Esophagus squamous epithelium (tissue), 5 donors: ENCODE measurements at places on chromosomes 1 and 21. TPM values are rescaled to one million over a fixed set of nuclear protein-coding genes. Genes with fewer than 3 reads are reported as not detected.

ZNF670 gene
- total RNA-seq, result 4.0 TPM

DNA sequence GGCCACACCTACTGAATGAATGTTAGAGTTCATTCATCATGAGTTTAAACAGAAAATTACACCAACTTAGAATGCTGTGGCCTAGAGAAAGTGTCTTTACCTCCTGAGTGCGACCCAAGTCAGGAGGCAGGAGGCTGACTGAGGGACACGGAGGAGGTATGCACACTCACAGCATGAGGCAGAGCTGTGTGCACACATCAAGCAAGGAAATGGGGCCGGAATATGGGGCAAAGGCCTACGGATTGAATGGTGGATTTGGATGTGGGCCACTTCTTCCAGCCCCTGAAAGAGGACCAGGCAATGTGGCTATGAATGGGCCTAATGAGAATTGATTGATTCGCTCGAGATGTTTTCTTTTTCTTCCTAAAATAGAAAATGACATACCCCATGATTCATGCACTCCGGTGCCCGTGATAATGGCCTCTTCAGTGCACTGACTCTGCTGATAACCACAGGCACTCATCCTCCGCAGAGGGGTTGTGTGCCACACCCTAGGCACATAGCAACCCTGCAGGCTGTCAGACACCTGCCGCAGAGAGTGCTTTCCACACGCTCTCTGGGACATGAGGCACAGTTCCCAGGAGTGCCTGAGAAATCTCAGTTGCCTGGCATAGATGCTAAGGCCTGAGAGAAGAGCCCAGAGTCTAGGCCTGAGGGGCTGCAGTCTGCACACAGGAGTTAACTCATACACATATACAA lies 155.5 kb downstream of the GLUL start:
- no peaks in the 10 kb centered on the region for H3K27me3 ChIP-seq
- peaks cover 6% of the 10 kb centered on the region for H3K4me1 ChIP-seq
- no peak for DNase-seq
- no peak overlapping the region for H3K27ac ChIP-seq
- H3K4me3 ChIP-seq, result no peak overlapping the region

EFNA3 gene
- total RNA-seq, result 21.4 TPM

DNA sequence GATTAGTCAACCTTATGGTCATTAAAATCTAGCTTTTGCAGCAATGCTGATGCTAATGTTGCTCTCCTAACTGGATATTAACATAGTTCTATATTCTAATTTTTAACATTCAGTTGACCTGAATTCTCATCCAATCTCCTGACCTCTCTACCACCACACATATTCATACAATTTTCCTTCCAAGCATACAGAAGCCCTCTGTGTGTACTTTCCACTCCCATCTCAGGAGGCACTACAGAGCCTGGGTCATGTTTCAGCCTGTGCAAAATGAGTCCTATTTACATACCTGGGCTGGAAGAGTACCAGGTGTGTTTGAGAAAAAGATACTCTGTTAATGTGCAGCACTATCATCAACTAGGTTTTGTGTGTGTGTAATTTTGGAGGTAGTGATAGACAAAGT lies 486.3 kb downstream of the NEGR1 start:
- no peaks in the 10 kb centered on the region for H3K36me3 ChIP-seq
- DNase-seq, result no peak
- no peak overlapping the region for H3K4me3 ChIP-seq
- no peaks in the 10 kb centered on the region for H3K4me1 ChIP-seq

DNA sequence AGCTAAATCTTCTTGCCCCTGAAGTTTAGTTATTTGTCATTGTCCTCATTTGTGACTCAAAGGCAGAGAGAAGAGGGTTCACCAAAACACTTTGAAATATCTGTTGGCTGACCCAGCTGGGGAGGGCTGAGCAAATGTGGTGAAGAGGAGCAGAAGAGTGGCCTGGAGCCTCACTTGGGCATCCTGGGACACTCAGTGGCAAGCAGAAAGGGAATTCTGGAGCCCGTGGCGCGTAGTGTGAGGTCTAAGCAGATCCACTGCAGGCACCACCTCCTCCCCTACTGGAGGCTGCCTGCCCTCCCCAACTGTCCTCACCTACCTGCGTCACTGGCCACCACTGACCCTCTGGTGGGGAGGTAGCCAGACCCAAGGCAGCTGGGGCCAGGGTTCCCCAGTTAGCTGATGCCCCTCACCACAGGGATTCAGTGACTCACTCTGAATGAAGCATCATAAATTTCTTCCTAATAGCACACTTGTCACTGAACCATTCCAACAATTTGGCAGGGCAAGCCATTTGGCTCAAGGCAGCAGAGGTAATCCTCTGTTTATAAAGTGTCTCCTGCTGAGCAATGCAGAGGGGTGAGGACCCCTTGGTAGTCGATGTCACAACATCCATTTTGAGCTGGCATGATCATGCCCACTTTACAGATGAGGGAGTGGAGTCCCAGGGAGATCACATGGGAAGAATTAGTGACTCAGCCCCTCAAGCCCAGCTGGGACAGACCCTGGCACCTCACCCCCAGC lies 80.3 kb downstream of the NENF start:
- H3K4me3 ChIP-seq, result no peak overlapping the region
- no peaks in the 10 kb centered on the region for H3K4me1 ChIP-seq

DNA sequence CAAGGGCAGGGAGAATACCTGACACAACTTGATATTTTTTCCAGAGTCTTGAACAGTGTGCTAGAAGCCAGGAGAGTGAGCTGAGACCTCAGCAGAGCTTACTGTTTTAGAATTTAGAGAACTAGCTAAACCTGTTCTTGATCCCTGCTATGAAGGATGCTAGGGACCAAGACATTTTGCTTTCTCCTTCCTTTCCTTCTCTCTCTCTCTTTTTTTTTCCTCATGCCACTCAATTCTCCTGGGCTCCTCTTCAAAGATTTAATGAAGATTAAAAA lies 99.0 kb downstream of the NGF start:
- no peak overlapping the region for H3K4me3 ChIP-seq
- DNase-seq, result no peak
- no peaks in the 10 kb centered on the region for H3K4me1 ChIP-seq
- no peaks in the 10 kb centered on the region for H3K36me3 ChIP-seq
- H3K27me3 ChIP-seq, result no peaks in the 10 kb centered on the region

MYBPH gene
- total RNA-seq, result not detected

B3GALT2 gene
- 1.5 TPM for total RNA-seq

NFASC gene
- 9.3 TPM for total RNA-seq

ZNF684 gene
- total RNA-seq, result 2.1 TPM

DNA sequence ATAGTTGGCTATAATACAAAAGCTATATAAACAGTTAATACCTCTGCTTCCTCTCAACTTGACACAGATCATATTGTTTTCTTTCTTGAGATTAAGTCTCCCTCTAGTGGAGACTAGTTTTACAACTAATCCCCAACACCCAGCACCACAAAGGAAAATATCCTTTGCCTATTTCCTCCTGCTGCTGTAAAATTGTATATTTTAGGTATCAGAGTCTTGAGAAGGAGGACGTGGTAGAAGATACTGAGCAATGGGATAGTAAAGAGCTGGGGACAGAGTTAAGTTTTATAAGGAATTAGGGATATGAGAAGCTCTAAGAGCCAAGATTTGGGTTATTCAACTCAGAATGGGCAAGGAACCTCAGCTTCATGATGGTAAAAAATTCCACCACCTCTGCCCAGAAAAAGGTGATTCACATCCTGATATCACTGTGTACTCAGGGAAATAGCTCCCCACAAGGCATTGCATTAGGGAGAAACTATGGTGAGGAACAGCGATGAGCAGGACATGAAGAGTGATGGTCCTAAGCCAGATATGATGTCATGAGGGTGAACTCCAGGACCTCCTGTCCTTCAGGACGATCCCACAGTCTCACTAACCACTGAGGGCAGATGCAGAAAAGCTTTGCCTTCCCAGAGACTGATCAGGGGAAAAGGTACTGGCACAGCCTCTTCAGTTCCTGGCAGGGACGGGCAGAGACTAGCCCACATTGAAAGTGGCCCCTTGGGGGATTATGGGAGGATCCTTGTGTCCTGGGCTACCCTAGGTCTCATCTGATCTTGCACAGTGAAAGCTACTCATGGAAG lies 14.7 kb upstream of the CFAP126 start:
- no peak for DNase-seq
- H3K27ac ChIP-seq, result peak overlapping the region; percentile 12
- H3K36me3 ChIP-seq, result no peaks in the 10 kb centered on the region
- H3K4me1 ChIP-seq, result peaks cover 9% of the 10 kb centered on the region
- H3K27me3 ChIP-seq, result no peaks in the 10 kb centered on the region

PLA2G2C gene
- not detected for total RNA-seq

- H3K36me3 ChIP-seq, result no peaks in the 10 kb centered on the region
- no peak overlapping the region for H3K4me3 ChIP-seq
- H3K27me3 ChIP-seq, result no peaks in the 10 kb centered on the region
Measured at GRCh38 chr1:207861442-207862177, 49.3 kb downstream of the CD34 start.

CXADR gene
- 41.2 TPM for total RNA-seq

GRCh38 chr1:96361271-96361856 lies 360.2 kb upstream of the PTBP2 start:
- no peaks in the 10 kb centered on the region for H3K4me1 ChIP-seq
- no peak overlapping the region for H3K27ac ChIP-seq
- H3K36me3 ChIP-seq, result no peaks in the 10 kb centered on the region
- no peak for DNase-seq
- no peaks in the 10 kb centered on the region for H3K27me3 ChIP-seq

GRCh38 chr1:18643154-18644012 lies 12.7 kb downstream of the PAX7 start:
- H3K4me3 ChIP-seq, result peak overlapping the region; percentile 2
- H3K27me3 ChIP-seq, result peaks cover 46% of the 10 kb centered on the region
- H3K4me1 ChIP-seq, result peaks cover 50% of the 10 kb centered on the region
- no peak overlapping the region for H3K27ac ChIP-seq
- no peaks in the 10 kb centered on the region for H3K36me3 ChIP-seq

- no peaks in the 10 kb centered on the region for H3K36me3 ChIP-seq
- peaks cover 38% of the 10 kb centered on the region for H3K4me1 ChIP-seq
- no peaks in the 10 kb centered on the region for H3K27me3 ChIP-seq
- H3K4me3 ChIP-seq, result no peak overlapping the region
- H3K27ac ChIP-seq, result no peak overlapping the region
Measured at GRCh38 chr1:226816576-226816975, 53.8 kb upstream of the PSEN2 start.

DNA sequence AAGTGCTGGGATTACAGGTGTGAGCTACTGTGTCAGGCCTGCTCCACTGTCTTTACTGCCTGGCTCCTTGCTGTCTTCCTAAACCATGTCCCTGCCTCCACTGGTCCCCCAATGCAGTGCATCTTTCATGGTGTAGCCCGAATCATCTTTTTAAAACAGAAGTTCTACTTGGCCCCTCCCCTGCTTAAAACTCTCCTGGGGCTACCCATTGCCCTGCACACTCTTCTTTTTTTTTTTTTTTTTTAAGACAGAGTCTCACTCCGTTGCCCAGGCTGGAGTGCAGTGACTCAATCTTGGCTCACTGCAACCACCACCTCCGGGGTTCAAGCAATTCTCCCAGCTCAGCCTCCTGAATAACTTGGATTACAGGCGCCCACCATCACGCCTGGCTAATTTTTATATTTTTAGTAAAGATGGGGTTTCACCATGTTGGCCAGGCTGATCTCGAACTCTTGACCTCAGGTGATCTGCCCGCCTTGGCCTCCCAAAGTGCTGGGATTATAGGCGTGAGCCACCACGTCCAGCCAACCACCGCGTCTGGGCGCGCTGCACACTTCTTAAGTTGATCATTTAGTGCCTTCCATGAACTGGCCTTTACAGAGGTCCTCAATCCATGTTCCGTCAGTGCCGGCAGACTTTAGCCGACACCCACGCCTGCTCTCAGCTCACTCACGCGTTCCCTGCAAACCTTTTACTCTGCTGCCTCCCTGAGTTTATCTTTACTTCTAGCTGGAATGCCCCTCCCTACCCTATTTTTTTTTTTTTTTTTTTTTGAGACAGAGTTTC lies 2.4 kb downstream of the FCN3 start:
- H3K4me3 ChIP-seq, result no peak overlapping the region
- H3K36me3 ChIP-seq, result no peaks in the 10 kb centered on the region
- H3K27ac ChIP-seq, result no peak overlapping the region
- H3K27me3 ChIP-seq, result no peaks in the 10 kb centered on the region
- no peak for DNase-seq

- no peaks in the 10 kb centered on the region for H3K36me3 ChIP-seq
- no peak for DNase-seq
- H3K27ac ChIP-seq, result peak overlapping the region; percentile 90
- H3K27me3 ChIP-seq, result no peaks in the 10 kb centered on the region
- peaks cover 50% of the 10 kb centered on the region for H3K4me1 ChIP-seq
Measured at GRCh38 chr1:145927916-145928643, 796 bp upstream of the RBM8A start.

- H3K4me3 ChIP-seq, result no peak overlapping the region
- no peak overlapping the region for H3K27ac ChIP-seq
- H3K4me1 ChIP-seq, result peaks cover 8% of the 10 kb centered on the region
- H3K36me3 ChIP-seq, result no peaks in the 10 kb centered on the region
- no peak for DNase-seq
Measured at GRCh38 chr21:44018813-44019567, 6.9 kb downstream of the TRAPPC10 start.

GRCh38 chr1:89765774-89766173 lies 55.1 kb upstream of the LRRC8D start:
- no peaks in the 10 kb centered on the region for H3K36me3 ChIP-seq
- H3K27me3 ChIP-seq, result no peaks in the 10 kb centered on the region
- H3K4me1 ChIP-seq, result peaks cover 7% of the 10 kb centered on the region
- no peak overlapping the region for H3K4me3 ChIP-seq
- H3K27ac ChIP-seq, result no peak overlapping the region
- DNase-seq, result no peak

DNA sequence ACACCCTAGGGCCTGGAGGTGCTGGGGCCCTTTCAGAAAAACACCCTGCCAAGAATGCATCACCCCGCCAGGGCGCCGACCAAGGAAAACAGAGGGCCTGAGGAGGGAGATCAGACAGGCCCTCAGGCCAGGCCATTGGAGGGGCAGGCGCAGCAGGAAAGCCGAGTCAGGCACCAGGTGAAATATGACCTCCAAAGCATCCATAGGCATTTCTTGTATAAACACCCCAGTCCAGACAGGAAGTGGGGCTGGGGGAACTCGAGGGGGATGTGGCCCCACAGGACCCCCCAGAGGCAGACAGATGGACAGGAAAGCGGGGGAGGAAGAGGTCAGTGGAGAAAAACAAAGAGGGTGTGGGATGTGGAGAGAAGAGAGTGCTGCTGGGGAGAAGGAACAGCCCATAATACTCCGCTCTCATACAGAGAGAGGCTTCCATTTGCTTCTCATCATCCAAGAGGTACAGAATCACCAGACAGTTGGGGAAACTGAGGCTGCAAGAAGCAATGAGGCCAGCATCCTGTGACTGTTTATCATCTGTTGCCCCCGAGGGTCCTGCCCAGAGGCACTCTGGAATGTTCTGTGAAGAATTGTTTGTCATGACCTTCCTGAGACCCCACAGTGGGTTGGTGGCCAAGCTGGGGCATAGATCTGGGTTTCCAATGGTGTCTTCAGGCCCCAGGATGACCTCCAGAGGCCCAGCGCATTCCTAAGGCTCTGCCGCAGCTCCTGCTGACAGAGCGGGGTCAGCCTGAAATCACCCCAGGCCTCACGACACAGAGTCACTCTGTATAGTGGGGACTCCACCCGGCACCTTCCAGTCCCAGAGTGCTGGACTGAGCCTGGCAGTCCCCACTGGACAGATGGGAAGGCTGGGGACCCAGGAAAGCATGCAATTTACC lies 18.0 kb downstream of the TRIM62 start:
- H3K27me3 ChIP-seq, result no peaks in the 10 kb centered on the region
- peaks cover 10% of the 10 kb centered on the region for H3K4me1 ChIP-seq
- H3K27ac ChIP-seq, result no peak overlapping the region
- H3K36me3 ChIP-seq, result peaks cover 6% of the 10 kb centered on the region
- no peak for DNase-seq

PGLYRP4 gene
- total RNA-seq, result 15.1 TPM

- no peak overlapping the region for H3K27ac ChIP-seq
- H3K27me3 ChIP-seq, result no peaks in the 10 kb centered on the region
- peaks cover 3% of the 10 kb centered on the region for H3K4me1 ChIP-seq
- DNase-seq, result no peak
Measured at GRCh38 chr1:67059346-67059745, 5.4 kb upstream of the SLC35D1 start.
